ENCODE measurements at places on chromosomes 2 and 18. TPM values are rescaled to one million over a fixed set of nuclear protein-coding genes. Genes with fewer than 3 reads are reported as not detected.

The SLC40A1 gene
- total RNA-seq: 227 TPM

The RASGRP3 gene
- 31.4 TPM for total RNA-seq

The STARD6 gene
- total RNA-seq: not detected

The CPS1 gene
- total RNA-seq: 9.5 TPM

The NEMP2 gene
- 4.6 TPM for total RNA-seq

The SCN3A gene
- 0.72 TPM for total RNA-seq

The POMC gene
- total RNA-seq: 13.5 TPM

The CYB5A gene
- 376 TPM for total RNA-seq

The DOCK10 gene
- 42.0 TPM for total RNA-seq
